ENCODE measurements at places on chromosomes 6 and 20. TPM values are rescaled to one million over a fixed set of nuclear protein-coding genes. Genes with fewer than 3 reads are reported as not detected.

The USP49 gene
- 2.7 TPM for total RNA-seq

The DEFB125 gene
- not detected for total RNA-seq

GRCh38 chr6:26521600-26522391, 16.4 kb upstream of the HMGN4 start:
- peaks cover 9% of the 10 kb centered on the region for H3K4me1 ChIP-seq
- H3K36me3 ChIP-seq = no peaks in the 10 kb centered on the region
- DNase-seq = peak; percentile 94
- peak overlapping the region; percentile 97 for H3K27ac ChIP-seq
- peak overlapping the region; percentile 55 for H3K4me3 ChIP-seq
- H3K27me3 ChIP-seq = no peaks in the 10 kb centered on the region

The ADGRF4 gene
- total RNA-seq = not detected

- H3K4me3 ChIP-seq = peak overlapping the region; percentile 70
- H3K4me1 ChIP-seq = peaks cover 32% of the 10 kb centered on the region
- H3K27ac ChIP-seq = peak overlapping the region; percentile 63
- DNase-seq = peak; percentile 89
- no peaks in the 10 kb centered on the region for H3K27me3 ChIP-seq
- H3K36me3 ChIP-seq = no peaks in the 10 kb centered on the region
Measured at GRCh38 chr20:32483351-32484224, 101.5 kb downstream of the NOL4L start.

The TRIM38 gene
- 18.0 TPM for total RNA-seq

- H3K36me3 ChIP-seq = peaks cover 58% of the 10 kb centered on the region
- H3K4me3 ChIP-seq = no peak overlapping the region
- H3K4me1 ChIP-seq = no peaks in the 10 kb centered on the region
- no peak for DNase-seq
Measured at GRCh38 chr20:4885877-4886276, 115.4 kb downstream of the SLC23A2 start.

GRCh38 chr6:56843476-56844349, 111.2 kb upstream of the BEND6 start:
- peak overlapping the region; percentile 74 for H3K27ac ChIP-seq
- peak overlapping the region; percentile 60 for H3K4me3 ChIP-seq
- peak; percentile 84 for DNase-seq
- H3K4me1 ChIP-seq = no peaks in the 10 kb centered on the region
- H3K27me3 ChIP-seq = no peaks in the 10 kb centered on the region

The AIF1 gene
- 55.3 TPM for total RNA-seq

The GTSF1L gene
- not detected for total RNA-seq

GRCh38 chr6:79421001-79421411, 116.2 kb downstream of the LCA5 start:
- H3K4me1 ChIP-seq = no peaks in the 10 kb centered on the region
- no peak overlapping the region for H3K4me3 ChIP-seq
- H3K27ac ChIP-seq = no peak overlapping the region
- no peaks in the 10 kb centered on the region for H3K36me3 ChIP-seq

- no peaks in the 10 kb centered on the region for H3K27me3 ChIP-seq
- DNase-seq = peak; percentile 58
- no peak overlapping the region for H3K27ac ChIP-seq
- H3K4me1 ChIP-seq = no peaks in the 10 kb centered on the region
Measured at GRCh38 chr20:30922129-30922528, 335.3 kb upstream of the DEFB115 start.

The F13A1 gene
- 94.5 TPM for total RNA-seq

GRCh38 chr20:48247961-48248360, 462.7 kb upstream of the SULF2 start:
- H3K4me3 ChIP-seq = no peak overlapping the region
- no peak overlapping the region for H3K27ac ChIP-seq
- DNase-seq = no peak
- no peaks in the 10 kb centered on the region for H3K4me1 ChIP-seq
- no peaks in the 10 kb centered on the region for H3K27me3 ChIP-seq

- H3K36me3 ChIP-seq = no peaks in the 10 kb centered on the region
- H3K27me3 ChIP-seq = no peaks in the 10 kb centered on the region
- no peak for DNase-seq
- no peaks in the 10 kb centered on the region for H3K4me1 ChIP-seq
Measured at GRCh38 chr6:110528101-110528929, 51.9 kb upstream of the SLC22A16 start.

DNA sequence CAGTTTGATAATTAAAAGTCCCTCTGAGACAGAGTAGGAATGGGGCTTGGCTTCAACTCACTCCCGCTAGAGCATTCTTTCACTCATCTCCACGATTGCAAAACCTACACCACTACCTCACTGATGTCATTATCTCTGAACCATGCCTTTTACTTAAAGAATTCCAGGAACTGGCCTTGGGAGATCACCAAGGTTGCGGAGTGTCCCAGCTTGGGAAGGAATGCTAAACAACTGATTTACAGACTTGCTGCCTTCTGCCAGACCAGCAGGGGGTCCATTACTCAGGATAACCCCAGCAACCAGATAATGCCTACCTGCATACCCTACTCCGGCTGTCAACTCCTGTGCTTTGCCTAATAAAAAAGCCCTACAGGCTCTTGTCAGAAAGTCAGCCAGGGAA, 102.2 kb upstream of the RALGAPA2 start:
- no peak for DNase-seq
- no peaks in the 10 kb centered on the region for H3K36me3 ChIP-seq
- H3K27ac ChIP-seq = no peak overlapping the region
- no peaks in the 10 kb centered on the region for H3K27me3 ChIP-seq
- H3K4me1 ChIP-seq = peaks cover 4% of the 10 kb centered on the region

The PROKR2 gene
- not detected for total RNA-seq

GRCh38 chr6:149035766-149036165, 281.7 kb upstream of the TAB2 start:
- no peaks in the 10 kb centered on the region for H3K27me3 ChIP-seq
- peaks cover 3% of the 10 kb centered on the region for H3K4me1 ChIP-seq
- no peak overlapping the region for H3K27ac ChIP-seq
- no peak for DNase-seq
- no peak overlapping the region for H3K4me3 ChIP-seq

DNA sequence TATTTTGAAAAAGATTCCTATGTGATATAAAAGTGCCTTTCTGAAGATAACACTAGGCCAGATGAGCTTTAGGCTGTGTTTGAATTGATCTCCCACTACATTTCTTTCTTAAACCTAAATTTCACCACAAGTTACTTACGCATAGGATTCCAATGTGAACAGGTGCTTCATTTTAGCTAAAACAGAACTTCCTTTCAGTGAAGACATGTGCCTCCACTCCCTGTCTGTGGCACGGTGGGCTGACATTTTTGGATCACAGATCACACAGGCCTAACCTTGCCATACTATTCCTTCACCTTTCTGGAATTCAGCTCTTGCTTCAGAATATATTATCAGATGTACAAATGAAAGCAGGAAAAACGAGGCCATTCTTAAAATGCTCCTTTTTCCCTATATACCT, 231.8 kb downstream of the SAMD5 start:
- no peak overlapping the region for H3K27ac ChIP-seq
- DNase-seq = no peak
- no peaks in the 10 kb centered on the region for H3K4me1 ChIP-seq
- H3K27me3 ChIP-seq = no peaks in the 10 kb centered on the region
- H3K4me3 ChIP-seq = no peak overlapping the region

DNA sequence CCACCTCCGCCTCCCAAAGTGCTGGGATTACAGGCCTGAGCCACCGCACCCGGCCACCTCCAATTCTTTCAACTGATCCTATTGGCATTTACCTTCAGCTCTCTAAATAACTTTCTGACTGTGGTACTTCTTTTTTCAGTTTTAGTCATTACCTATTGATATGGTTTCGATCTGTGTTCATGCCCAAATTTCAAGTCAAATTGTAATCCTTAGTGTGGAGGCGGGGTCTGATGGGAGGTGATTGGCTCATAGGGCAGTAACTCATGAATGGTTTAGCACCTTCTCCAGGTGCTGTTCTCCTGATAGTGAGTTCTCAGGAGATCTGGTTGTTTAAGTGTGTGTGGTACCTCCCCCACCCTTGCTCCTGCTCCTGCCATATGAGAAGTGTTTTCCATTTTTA, 140.9 kb downstream of the LPA start:
- no peaks in the 10 kb centered on the region for H3K36me3 ChIP-seq
- H3K27ac ChIP-seq = no peak overlapping the region
- H3K27me3 ChIP-seq = no peaks in the 10 kb centered on the region
- no peak overlapping the region for H3K4me3 ChIP-seq
- H3K4me1 ChIP-seq = peaks cover 4% of the 10 kb centered on the region

GRCh38 chr6:166555086-166555485, 31.4 kb downstream of the RAMACL start:
- H3K36me3 ChIP-seq = no peaks in the 10 kb centered on the region
- H3K4me1 ChIP-seq = peaks cover 32% of the 10 kb centered on the region
- H3K27ac ChIP-seq = peak overlapping the region; percentile 19
- H3K4me3 ChIP-seq = no peak overlapping the region

The DEF6 gene
- 17.4 TPM for total RNA-seq

GRCh38 chr6:153129873-153130514, 1.1 kb downstream of the RGS17 start:
- H3K4me1 ChIP-seq = peaks cover 16% of the 10 kb centered on the region
- H3K27ac ChIP-seq = no peak overlapping the region
- peaks cover 41% of the 10 kb centered on the region for H3K27me3 ChIP-seq
- H3K4me3 ChIP-seq = peak overlapping the region; percentile 56

GRCh38 chr20:50504231-50504823, 5.9 kb upstream of the PTPN1 start:
- peak overlapping the region; percentile 21 for H3K27ac ChIP-seq
- H3K27me3 ChIP-seq = no peaks in the 10 kb centered on the region
- H3K4me1 ChIP-seq = peaks cover 28% of the 10 kb centered on the region

- no peaks in the 10 kb centered on the region for H3K27me3 ChIP-seq
- no peak for DNase-seq
- H3K4me3 ChIP-seq = no peak overlapping the region
- H3K4me1 ChIP-seq = peaks cover 79% of the 10 kb centered on the region
- H3K36me3 ChIP-seq = no peaks in the 10 kb centered on the region
Measured at GRCh38 chr6:108618623-108619152, 58.0 kb downstream of the FOXO3 start.

All from upper lobe of right lung (tissue), 1 donor.